NB4 (cell line): ENCODE measurements at places on chromosomes 6 and 20.
A peak's percentile ranks its signal among the peaks of the same experiment; 100 is the strongest.

DNA sequence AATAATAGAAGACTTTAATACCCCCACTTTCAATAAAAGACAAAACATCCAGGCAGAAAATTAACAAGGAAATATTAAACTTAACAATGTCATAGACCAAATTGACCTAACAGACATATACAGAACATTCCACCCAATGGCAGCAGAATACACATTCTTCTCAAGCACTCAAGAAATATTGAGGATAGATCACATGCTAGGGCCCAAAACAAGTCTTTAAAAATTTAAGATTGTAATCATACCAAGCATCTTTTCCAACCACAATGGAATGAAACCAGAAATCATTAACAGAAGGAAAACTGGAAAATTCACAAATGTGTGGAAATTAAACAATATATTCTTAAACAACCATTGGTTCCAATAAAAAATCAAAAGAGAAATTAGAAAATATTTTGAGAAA, 161.0 kb downstream of the COL12A1 start:
- no peak for DNase-seq

DNA sequence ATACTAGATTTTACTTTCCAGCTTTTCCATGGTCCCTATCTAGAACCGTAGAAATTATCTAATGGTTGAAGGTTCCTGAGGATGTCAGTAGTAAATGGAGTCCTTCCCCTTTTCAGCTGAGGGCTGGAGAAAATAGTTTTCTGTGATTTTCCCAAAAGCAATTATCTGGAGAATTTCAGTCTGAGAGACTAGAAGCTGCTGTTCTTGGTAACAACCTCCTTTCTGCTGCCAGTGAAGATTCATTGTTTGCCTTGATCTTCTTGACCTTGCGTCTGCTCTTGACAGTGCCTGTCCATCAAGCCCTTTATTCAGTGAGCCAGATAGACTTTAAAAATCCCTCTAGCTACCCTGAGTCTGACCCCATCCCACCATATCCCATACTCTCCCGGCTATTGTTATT, 73.1 kb downstream of the PHACTR2 start:
- DNase-seq: no peak

DNA sequence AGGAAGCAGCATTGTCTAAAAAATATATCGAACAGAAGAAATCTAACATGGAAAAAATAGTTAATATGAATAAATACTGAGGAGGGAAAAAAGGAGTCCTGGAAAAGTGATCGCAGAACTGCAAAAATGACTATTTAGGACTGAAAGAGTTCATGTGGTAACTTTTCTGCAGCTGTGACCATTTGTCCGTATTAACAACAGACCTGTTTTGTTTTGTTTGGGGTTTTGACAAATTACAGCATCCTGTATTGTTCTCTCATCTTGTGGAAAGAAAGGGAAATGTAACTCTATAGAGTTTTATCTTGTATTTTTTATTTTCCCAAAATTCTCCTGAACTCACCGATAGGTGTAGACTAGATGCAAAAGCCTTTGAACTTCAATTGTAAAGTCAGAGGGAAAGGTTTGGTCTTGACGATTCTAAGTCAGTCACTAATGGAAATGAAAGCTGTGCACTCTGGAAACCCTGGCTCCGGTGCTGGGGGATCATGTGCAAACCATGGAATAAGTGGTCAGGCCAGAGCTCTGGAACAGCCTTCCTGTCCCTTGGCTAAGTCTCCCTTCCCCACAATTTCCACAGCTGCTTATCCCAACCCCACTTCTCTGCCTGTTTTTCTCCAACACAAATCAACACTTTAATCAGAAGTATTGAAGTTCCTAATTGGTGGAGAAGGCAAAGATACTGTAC, 51.2 kb upstream of the MARCKS start:
- DNase-seq: no peak

GRCh38 chr20:17794400-17794799, 94.6 kb downstream of the BANF2 start:
- DNase-seq: no peak

- DNase-seq: peak; percentile 64
Observed at GRCh38 chr6:79813854-79814709, 133.3 kb downstream of the ELOVL4 start.

GRCh38 chr6:134739299-134740026, 210.4 kb downstream of the ALDH8A1 start:
- DNase-seq: no peak

DNA sequence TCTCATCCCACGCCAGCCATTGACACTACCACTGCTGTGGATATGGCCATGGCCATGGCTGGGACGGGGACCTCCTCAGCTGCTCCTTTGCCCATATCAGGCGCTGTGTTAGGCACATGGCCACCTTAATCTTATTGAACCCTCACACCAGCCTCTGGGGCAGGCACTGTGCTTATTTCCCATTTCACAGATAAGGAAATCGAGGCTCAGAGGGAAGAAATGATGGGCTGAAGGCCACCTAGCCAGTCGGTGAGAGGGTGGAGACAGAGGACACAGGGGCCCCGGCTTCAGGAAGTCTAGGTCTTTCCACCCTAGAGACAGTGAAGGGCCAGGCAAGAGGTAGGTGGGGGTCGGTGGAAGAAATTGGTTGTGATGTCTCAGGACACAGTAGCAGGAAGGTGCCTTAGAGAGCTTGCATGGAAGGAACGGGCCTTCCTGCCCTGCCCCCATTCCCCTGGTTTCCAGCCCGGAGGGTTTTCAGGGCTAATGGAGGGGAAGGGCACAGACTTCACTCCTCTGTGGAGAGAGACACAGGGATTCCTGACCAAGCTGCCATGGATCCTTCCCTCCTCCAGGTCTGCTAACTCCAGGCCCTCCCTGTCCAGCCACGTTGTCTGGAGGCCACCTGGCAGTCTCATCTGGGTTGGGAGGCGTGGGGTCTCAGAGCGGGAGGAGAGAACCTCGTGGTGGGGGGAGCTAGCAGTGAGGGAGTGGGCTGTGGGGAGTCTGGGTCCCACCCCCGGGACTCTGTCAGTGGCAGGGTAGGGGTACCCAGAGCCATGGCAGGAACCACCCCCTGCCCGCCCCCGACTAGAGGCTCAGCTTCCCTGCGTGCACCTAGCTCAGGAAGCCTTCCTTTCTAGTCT, 120.4 kb downstream of the VEGFA start:
- no peak for DNase-seq

- DNase-seq: no peak
Observed at GRCh38 chr6:71284785-71285184, 3.8 kb upstream of the OGFRL1 start.

GRCh38 chr20:2108987-2109386, 7.4 kb downstream of the STK35 start:
- no peak for DNase-seq

- no peak for DNase-seq
Observed at GRCh38 chr6:13248053-13248452, 80.3 kb downstream of the TBC1D7 start.

DNA sequence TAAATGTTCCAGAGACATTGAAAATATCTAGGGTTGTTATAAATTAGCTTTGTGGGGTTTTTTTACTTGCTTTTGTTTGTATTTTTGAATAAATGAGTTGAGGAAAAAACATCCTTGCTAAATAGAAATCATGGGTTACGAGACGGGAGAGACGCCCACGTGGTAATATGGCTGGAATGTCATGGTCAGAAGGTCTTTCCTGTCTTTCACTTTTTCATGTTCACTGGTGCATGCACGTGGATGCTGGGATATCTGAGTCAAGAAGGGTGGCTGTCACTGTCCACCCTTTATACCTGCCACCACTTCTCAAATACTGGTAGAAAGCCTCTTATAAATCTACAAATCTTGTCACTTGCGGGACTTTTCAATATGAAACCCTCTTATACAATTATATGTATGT, 258.7 kb upstream of the AGPAT4 start:
- DNase-seq: no peak

- no peak for DNase-seq
Observed at GRCh38 chr6:128739112-128739511, 143.8 kb upstream of the LAMA2 start.
